ENCODE measurements at places on chromosomes 2 and 18.
A peak's percentile ranks its signal among the peaks of the same experiment; 100 is the strongest.

GRCh38 chr18:61833387-61833786, 59.4 kb downstream of the RNF152 start:
- no peak for DNase-seq

GRCh38 chr2:181123798-181124231, 143.4 kb downstream of the UBE2E3 start:
- no peak for DNase-seq

GRCh38 chr2:86066915-86067314, 38.8 kb downstream of the POLR1A start:
- DNase-seq = no peak

DNA sequence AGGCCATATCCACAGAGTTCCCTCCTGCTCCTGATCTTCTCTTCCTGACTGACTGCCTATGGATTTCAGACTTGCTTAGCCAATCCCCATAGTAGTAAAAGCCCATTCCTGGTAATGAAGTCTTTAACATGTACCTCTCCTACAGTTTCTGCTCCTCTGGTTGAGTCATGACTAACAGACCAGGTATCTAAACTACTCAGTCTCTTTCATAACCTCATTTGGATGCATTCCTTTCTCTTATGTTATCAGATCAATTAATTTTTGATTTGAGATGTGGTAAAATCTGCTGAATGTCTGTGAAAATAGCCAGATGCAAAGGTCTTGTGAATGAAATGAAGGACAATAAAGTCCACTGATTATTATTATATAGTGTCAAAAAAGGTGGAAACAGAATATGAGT, 198.0 kb downstream of the NBAS start:
- peak; percentile 57 for DNase-seq

- no peak for DNase-seq
These were observed 105.5 kb upstream of the RGPD4 start for GRCh38 chr2:107721178-107721577.

- no peak for DNase-seq
These were observed 313.4 kb upstream of the ID2 start for GRCh38 chr2:8368463-8368862.

- no peak for DNase-seq
These were observed 19.5 kb downstream of the NXPH2 start for GRCh38 chr2:138760676-138761075.

- peak; percentile 62 for DNase-seq
These were observed 834 bp upstream of the BUB1 start for GRCh38 chr2:110678457-110679336.

DNA sequence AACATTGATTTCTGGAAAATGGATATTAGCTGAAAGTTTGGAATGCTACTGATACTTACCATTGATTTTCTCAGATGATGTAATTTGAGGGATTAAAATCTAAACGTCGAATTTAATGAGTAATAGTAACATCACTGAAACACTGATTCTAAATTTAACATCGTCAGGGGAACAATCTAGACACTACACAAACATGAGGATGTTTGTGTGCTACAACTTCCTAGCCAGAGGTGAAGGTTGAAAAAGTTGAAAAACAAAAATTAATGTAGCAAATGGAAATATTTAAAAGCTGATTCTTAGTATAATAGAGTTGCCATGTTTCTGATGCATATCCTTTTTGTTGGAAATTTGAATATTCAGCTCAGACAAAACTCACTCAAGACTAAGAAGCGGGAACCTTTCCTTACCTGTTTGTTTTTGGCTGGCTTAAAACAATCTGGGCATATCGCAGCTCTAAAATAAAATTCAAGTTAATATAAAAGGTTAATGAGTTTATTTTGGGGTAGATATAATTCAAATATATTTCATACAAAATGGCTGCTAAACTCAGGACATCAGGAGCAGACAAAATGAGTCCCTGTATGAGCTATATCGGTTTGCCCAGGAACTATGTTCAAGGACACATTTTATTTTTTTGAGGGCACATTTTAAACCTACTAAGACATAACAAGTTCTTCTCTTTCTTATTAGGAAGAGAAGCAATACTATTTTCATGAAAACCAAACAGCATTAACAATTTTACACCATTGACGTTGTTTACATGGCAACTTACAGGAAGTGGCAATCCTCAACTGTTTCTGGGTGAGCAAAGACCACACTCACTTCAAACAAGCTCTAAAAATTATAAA, 52.6 kb upstream of the PEX13 start:
- DNase-seq = peak; percentile 17

- no peak for DNase-seq
These were observed 2.4 kb upstream of the OTOS start for GRCh38 chr2:240142859-240143258.

DNA sequence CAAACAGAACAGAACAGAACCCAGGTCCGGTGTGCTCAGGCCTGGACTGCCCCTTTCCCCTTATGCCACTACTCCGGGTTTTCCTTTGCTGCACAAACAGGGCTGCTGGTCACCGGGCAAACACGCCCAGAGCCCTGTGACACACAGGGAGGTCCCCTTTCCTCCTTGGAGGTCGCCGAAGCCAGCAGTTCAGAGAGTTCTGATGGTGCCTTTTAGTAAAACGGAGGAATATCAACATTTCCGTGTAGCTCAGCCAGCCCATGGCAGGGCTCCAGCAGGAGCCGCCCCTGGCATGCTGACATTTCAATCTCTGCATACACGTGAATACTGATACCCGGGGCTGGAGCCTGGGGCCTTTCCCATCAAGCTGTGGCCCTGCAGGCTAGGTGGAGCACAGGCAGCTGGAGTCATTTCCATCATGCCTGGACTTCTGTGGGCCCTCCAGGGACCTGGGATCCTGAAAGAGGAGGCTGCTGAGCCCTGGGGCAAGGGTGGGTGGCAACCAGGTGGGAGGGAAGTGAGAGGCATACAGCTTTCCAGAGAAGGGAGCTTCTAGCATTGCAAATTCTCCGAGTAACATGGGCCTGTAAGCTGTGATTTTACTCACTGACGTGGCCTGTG, 91.4 kb upstream of the PXDN start:
- peak; percentile 15 for DNase-seq
